Stimulated activated CD8-positive, alpha-beta memory T cell treated with anti-CD3 and anti-CD28 coated beads, Interleukin-2, amount 100 ng/mL, for 48 hours (primary cell): ENCODE measurements at places on chromosomes 11 and 22.

DNA sequence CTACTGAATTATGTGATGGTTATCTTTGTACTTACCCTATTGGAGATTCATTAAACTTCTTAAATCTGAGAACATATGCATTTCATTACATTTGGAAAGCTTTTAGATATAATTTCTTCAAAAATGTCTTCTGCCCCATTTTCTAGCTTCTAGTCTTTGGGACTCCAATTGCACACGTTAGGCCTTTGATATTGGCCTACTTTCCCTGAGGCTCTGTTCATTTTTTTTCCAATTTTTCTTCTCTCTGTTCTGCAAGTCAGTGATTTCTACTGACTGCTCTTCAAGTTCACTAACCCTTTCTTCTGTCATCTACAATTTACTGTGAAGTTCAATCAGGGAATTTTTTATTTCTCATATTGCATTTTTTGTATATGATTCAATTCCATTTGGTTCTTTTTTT lies 43.0 kb downstream of the FZD4 start:
- no peak for DNase-seq

DNA sequence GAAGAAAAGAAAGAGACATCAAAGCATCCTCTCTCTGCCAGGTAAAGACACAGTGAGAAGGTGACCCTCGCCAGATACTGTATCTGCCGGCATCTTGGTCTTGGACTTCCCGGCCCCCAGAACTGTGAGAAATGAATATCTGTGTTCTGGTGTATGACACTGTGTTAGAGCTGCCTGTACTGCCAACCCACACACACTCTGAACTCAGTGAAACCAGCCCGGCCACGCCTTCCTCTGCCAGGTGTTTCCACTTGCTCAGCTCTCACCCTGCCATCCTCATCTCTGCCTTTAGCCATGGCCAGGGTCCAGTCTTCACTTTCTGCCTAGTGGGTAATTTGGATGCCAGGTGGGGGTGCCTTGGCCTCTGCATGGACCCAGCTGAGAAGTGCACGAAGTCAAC lies 24.0 kb downstream of the CBX7 start:
- DNase-seq = no peak

- no peak for DNase-seq
Observed at GRCh38 chr11:134823970-134824369, 411.9 kb upstream of the B3GAT1 start.

GRCh38 chr11:128714881-128715280 lies 21.0 kb downstream of the FLI1 start:
- DNase-seq = no peak

DNA sequence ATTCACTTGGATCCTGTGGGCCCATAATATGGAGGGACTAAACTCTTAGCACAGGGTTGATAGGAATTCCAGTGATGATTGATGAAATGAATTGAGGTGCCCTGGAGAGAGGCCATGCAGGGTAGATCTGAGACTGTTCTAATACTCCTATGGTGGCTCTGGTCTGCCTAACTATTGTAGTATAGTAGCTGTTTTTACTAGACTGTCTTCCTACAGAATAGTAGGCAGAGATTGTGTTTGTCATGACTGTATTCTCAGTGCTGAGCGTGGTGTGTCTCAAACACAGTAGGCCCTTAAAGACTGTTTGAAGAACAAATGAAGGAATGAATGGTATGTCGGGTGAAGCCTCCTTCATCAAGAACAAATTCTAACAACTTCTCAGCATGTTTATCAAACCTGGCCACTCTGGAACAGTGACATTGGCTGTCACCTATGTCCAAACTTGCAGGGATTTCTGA lies 107.0 kb upstream of the SESN3 start:
- DNase-seq = no peak
